ENCODE measurements at places on chromosomes 6 and 20. TPM values are rescaled to one million over a fixed set of nuclear protein-coding genes. Genes with fewer than 3 reads are reported as not detected.

DNA sequence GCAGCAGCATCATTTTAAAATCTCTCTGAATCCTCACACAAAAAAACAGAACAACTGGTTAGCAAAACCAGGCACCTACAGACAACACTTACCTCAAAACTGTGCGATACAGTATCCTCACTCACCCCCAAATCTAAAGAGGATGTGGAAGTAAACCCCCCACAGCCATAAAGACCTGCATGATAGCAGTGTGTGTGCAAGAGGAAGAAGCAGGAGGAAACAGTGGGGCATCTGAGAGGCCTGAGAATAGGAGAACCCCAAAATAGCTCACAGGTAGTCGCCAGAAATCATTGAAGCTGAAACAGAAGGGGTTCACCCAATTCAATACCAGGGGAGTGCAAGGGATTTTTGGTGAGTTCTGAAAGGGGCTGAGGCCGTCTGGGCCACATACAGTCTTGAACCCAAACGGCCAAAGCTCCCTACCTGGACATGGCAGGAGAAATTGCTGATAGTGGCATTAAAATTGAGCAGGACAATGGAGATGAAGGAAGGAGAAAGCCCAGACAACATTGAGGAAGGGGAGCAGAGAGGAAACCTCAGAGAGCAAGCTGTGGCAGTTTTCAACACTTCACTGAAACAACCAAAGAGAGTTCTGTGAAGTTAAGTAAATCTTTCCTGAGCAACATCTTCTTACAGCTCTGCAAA is 129.7 kb downstream of the FIG4 start:
- H3K36me3 ChIP-seq, result peaks cover 17% of the 10 kb centered on the region
- DNase-seq, result no peak
- no peaks in the 10 kb centered on the region for H3K4me1 ChIP-seq

GRCh38 chr20:63215101-63216040 is 560 bp downstream of the YTHDF1 start:
- H3K4me1 ChIP-seq, result peaks cover 34% of the 10 kb centered on the region
- H3K27me3 ChIP-seq, result peaks cover 6% of the 10 kb centered on the region
- DNase-seq, result peak; percentile 48

DNA sequence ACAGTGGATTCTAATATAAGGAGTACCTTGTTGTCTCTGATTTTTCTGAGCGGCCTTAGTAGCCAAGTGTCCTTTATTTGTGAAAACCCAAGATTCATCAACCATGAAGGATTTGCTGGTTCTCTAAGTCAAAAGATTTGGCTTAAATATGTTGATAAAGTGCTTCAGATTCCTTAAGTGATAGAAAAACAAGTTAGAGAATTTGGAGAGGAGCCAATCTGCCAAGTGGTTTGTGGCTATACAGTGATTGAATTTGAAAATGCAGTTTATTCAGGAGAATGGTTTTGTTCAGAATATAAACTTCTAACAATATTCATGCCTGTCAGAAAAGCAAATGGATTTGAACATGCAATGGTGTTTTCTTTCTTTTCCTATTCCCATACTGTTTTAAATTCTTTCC is 54.8 kb downstream of the CAP2 start:
- DNase-seq, result no peak
- peaks cover 21% of the 10 kb centered on the region for H3K4me1 ChIP-seq
- peaks cover 1% of the 10 kb centered on the region for H3K36me3 ChIP-seq

- H3K4me3 ChIP-seq, result no peak overlapping the region
- no peak overlapping the region for H3K27ac ChIP-seq
- DNase-seq, result no peak
- H3K36me3 ChIP-seq, result no peaks in the 10 kb centered on the region
- H3K4me1 ChIP-seq, result peaks cover 9% of the 10 kb centered on the region
- peaks cover 69% of the 10 kb centered on the region for H3K27me3 ChIP-seq
These were observed 263.6 kb downstream of the CD83 start for GRCh38 chr6:14380901-14381828.

GRCh38 chr6:90008908-90009501 is 114.7 kb downstream of the GJA10 start:
- H3K4me1 ChIP-seq, result no peaks in the 10 kb centered on the region
- H3K36me3 ChIP-seq, result peaks cover 18% of the 10 kb centered on the region
- H3K27me3 ChIP-seq, result no peaks in the 10 kb centered on the region
- H3K27ac ChIP-seq, result no peak overlapping the region

DNA sequence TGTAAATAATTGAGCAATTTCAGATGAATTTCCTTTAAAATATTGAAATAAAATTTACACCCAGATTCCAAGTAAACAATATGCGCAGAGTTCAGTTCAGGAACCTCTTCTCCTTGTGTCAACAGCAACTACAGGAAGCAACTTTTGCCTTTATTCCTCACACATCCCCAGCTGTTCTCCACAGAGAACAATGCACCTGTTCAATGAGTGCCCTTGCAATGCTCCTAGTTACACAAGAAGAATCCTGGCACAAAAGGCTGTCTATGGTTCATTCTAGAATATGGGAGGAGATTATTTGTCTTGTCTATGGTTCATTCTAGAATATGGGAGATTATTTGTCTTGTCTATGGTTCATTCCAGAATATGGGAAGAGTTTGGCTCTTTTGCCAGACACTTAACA is 454.9 kb downstream of the BTBD3 start:
- H3K36me3 ChIP-seq, result peaks cover 3% of the 10 kb centered on the region
- H3K27ac ChIP-seq, result no peak overlapping the region
- H3K4me1 ChIP-seq, result no peaks in the 10 kb centered on the region
- no peaks in the 10 kb centered on the region for H3K27me3 ChIP-seq
- no peak overlapping the region for H3K4me3 ChIP-seq

GRCh38 chr20:51424270-51425117 is 118.0 kb downstream of the NFATC2 start:
- H3K36me3 ChIP-seq, result no peaks in the 10 kb centered on the region
- peak overlapping the region; percentile 86 for H3K27ac ChIP-seq
- no peaks in the 10 kb centered on the region for H3K27me3 ChIP-seq

- H3K4me3 ChIP-seq, result no peak overlapping the region
- H3K27me3 ChIP-seq, result no peaks in the 10 kb centered on the region
- H3K36me3 ChIP-seq, result peaks cover 6% of the 10 kb centered on the region
- no peak for DNase-seq
- H3K27ac ChIP-seq, result no peak overlapping the region
- H3K4me1 ChIP-seq, result peaks cover 69% of the 10 kb centered on the region
These were observed 184.3 kb downstream of the JARID2 start for GRCh38 chr6:15430186-15430585.

GRCh38 chr6:28901831-28902230 is 22.0 kb downstream of the TRIM27 start:
- H3K27me3 ChIP-seq, result no peaks in the 10 kb centered on the region
- no peak overlapping the region for H3K27ac ChIP-seq
- no peak for DNase-seq

DNA sequence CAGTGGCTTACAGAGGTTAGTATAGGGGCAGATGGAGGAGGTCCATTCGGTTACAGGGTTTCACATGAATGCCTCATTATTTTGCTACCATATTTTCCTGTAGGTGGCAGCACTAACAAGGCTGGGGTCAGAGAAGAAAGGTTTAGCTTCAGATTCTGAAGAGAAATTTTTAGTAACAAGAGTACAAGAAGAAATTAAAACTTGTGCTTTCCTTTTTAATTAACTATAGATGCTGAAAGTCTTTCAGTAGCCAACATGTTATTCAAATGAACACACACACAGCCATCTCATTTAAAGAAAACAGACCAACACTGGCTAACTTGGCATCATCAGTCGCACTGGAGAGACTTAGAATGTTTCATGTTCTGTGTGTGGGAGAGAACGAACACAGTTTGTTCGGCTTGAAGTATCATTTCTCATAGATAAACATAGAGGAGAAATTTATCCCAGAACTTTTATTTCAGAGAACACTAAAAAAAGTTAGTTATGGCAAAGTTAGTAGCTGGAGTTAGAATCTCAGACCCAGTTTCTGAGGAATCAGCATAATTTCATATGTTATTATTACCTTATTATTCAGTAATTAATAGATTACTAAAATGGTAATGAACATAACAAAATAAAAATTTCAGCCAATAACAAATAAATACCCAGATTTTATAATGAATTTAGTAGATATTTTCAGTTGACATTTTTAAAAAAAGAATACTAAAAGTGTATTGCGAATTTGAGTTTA is 314.0 kb upstream of the RSPO3 start:
- no peak for DNase-seq
- H3K4me1 ChIP-seq, result peaks cover 29% of the 10 kb centered on the region
- no peaks in the 10 kb centered on the region for H3K27me3 ChIP-seq
- H3K4me3 ChIP-seq, result no peak overlapping the region
- H3K27ac ChIP-seq, result peak overlapping the region; percentile 19
- no peaks in the 10 kb centered on the region for H3K36me3 ChIP-seq

GRCh38 chr6:12024216-12024615 is 12.1 kb downstream of the HIVEP1 start:
- peaks cover 44% of the 10 kb centered on the region for H3K4me1 ChIP-seq
- no peaks in the 10 kb centered on the region for H3K27me3 ChIP-seq
- peak overlapping the region; percentile 69 for H3K27ac ChIP-seq

FOXQ1 gene
- 0.53 TPM for total RNA-seq

All from mesothelial cell of epicardium (in vitro differentiated cells).